ENCODE measurements at places on chromosomes 6 and 20.

GRCh38 chr6:64553249-64553786 lies 917.7 kb downstream of the PHF3 start:
- no peak for DNase-seq

GRCh38 chr20:62120990-62121775 lies 1.1 kb upstream of the LSM14B start:
- DNase-seq, result no peak

DNA sequence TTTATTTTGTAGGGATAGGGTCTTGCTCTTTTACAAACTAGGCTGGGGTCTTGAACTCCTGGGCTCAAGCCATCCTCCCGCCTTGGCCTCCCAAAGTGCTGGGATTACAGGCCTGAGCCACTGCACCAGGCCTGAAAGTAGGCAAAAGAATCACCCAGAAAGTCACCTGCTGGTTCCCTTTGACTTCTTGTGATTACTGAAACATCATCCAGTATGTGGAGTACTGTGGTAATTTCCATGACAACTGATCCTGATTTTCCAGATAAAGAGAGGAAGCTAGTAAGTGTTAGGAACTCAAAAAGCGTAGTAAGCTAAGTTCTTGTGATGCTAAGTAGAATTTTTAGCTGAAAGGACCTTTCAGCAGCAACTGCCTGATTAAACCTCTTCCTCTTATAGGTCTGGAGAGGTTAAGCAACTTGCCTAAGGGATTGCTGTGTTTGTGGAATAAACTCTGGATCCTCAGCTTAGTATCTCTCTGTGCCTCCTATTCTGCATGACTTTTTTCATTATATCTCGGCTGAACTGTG lies 16.8 kb downstream of the RALY start:
- DNase-seq, result no peak

DNA sequence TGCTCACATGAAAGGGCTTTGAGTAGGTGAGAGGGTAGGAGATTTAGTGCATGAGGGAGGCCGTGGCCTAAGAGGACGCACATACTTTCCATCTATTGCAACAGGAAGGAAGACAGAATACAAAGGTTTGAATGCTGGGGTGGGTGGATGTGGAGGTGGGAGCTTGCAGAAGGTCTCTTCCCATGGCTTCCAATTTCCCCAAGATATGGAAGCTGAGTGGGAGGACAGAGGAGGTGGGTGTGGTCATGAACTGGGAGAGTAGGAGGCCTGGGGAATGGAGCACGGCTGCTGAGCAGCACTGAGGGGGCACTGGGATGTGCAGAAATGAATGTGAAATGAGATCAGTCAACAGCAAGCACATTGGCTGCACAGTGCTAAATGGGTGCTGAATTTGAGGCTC lies 70.3 kb downstream of the SCML4 start:
- no peak for DNase-seq

- no peak for DNase-seq
Measured at GRCh38 chr20:10200330-10200729, 18.3 kb upstream of the SNAP25 start.

GRCh38 chr6:14243597-14243996 lies 126.0 kb downstream of the CD83 start:
- DNase-seq, result no peak

DNA sequence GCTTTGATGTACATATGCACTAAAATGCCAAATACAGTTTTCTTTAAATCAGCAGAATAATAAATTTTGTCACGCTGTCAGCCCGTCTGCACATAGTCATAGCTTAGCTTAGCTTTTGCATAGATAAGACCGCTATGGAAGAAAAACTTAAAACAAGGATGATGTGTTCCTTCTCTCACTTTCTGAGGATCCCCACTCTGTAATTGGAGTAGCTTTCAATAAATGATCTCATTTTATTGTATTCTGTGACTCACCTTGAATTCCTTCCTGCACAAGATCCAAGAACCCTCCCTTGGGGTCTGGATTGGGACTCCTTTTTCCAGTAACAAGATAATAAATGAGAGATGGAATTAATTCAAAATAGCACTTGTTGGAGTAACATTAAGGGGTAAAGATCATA lies 186.2 kb downstream of the CDH26 start:
- no peak for DNase-seq

GRCh38 chr6:164359441-164359840 lies 944.9 kb downstream of the QKI start:
- DNase-seq, result no peak

GRCh38 chr6:152378169-152378568 lies 259.0 kb downstream of the SYNE1 start:
- DNase-seq, result no peak

DNA sequence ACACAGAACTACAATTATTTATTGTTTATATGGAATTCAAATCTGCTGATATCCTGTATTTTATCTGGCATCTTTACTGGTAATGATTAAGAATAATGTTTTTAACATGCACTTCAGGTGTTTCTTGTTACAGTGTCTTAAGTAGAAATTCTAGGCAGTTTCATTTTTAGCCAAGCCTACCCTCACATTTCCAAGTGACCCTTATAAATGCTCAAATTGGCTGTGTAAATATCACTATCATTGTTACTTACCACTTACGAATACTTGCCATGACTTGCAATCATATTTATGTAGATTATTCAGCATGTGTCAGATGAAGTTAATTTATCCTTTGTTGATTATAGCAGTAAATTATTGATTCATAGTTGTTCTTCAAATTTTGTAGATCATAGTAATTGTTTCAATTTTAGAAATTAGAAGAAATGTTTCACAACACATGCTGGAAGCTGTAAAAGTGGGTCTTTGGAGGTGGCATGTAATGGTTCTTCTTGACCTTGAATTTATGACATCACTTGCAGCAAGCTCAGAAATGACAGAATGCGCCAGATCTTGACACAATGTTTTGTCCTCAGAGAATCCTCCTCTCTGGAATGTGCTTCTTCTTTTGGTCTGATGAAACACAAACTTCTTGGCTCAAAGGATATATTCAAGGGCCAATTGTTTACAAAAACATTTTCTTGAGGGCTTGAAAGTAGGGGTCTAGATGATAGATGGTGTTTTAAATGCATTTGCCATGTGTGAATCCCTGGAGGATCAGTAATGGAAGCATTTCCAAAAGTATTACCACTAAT lies 471.8 kb downstream of the COL12A1 start:
- no peak for DNase-seq

DNA sequence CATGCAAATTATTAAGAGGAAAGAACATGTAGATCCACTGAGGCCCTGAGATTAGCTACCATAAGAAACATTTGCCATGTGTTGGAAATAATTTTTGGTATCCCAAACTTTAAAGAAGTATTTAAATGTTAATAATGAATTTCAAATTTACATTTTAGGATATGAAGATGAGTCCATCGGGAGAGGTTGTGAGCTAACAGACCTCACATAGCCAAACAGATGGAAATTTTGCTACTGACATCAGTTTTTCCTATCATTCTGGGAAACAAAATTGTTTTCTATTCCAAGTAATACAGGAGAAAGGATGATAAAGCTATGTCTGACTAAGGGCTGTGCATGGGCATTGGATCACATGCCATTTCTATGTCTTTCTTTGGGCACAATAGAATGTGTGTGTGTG lies 809.6 kb downstream of the TENT5A start:
- DNase-seq, result no peak

DNA sequence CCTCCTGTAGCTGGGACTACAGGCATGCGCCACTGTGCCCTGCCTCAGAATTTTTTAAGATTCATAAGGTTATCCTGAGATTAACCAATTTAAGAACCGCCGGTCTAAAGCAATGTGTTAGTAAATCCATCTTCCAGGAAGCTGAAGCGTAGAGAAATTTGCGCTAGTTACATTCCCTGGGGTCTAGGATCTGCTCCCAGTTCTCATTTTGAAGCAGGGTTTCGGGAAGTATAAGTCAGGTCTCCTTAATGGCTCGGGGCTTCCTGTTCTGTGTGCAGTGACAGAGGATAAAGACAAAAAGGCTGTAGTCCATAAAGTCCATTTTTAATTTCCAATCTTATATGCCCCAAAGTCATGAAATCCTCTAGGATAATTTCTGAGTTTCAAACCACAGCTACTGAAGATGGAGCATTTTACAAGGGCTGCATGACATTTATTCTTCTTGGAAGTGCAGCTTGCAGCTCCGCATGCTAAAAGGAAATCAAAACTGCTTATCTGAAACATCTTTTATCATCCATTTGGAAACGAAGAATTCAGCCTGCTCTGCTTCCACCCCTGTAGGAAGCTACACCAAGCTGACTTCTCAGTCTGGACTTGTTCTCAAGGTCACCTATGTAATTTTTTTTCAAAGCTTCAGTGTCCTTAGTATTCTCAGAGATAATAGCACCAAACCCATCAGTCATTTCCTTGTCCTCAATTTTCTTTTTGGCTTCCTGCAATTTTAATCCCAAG lies 326.1 kb downstream of the PRL start:
- no peak for DNase-seq

- DNase-seq, result no peak
Measured at GRCh38 chr20:16616317-16616716, 43.1 kb upstream of the KIF16B start.

GRCh38 chr6:39440039-39440426 lies 117.5 kb upstream of the KCNK16 start:
- DNase-seq, result no peak

- peak; percentile 48 for DNase-seq
Measured at GRCh38 chr20:19995220-19995863, 21.8 kb upstream of the NAA20 start.

DNA sequence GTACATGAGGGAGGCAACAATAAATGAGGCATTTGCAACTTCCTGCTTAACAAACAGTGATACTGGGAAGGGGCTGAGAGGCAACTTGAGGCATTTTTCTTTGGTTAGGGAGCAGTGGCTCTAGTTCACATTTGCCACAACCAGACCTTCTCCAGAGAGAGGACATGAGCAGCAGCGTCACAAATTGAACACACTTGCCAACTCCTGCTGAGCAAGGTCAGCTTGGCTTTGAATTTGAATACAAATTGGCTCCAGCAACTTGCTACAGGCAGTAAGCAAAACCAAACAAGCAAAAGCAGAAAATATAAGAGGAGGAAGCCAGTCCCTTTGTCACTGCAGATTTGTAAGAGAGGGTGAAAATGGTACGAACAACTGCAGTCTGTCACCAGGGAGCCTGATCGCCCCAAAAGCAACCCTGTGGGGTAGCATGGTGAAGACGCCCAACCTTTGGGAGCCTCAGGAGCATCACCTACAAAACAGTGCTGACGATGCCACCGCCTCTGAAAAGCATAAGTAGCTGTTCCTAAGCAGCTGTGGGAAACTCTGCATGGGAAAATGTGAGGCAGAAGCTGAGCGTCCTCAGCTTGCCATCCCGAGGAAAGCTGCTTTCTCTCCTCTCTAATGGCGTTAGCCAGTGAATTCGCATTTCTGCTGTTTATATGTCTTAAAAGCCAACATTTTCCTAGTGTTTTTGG lies 378.7 kb downstream of the RNGTT start:
- no peak for DNase-seq

- no peak for DNase-seq
Measured at GRCh38 chr20:13396826-13397225, 175.8 kb downstream of the ISM1 start.

DNA sequence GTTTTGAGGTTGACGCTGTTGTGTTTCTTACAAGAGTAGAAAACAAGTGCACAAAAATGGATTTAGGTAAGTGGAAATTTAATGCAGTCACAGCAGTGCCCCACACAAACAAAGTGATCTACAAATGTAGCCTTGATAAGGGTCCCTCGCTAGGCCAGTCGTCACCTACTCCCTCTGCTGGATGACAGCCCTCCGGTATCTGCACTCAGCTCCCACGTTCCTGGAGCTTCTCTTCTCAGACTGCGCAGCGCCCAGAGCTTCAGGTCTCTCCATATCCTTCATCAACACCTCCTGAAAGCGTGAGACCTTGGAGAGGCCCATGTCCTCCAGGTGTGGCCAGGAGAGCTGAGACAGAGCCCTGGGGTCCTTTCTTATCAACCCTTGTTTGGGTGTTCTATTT lies 58.3 kb upstream of the MAP3K4 start:
- DNase-seq, result no peak

- DNase-seq, result peak; percentile 66
Measured at GRCh38 chr6:107064579-107065065, 36.6 kb downstream of the MTRES1 start.

- no peak for DNase-seq
Measured at GRCh38 chr6:134529921-134530320, 212.0 kb upstream of the SGK1 start.

GRCh38 chr20:57205606-57206219 lies 60.7 kb downstream of the BMP7 start:
- no peak for DNase-seq

DNA sequence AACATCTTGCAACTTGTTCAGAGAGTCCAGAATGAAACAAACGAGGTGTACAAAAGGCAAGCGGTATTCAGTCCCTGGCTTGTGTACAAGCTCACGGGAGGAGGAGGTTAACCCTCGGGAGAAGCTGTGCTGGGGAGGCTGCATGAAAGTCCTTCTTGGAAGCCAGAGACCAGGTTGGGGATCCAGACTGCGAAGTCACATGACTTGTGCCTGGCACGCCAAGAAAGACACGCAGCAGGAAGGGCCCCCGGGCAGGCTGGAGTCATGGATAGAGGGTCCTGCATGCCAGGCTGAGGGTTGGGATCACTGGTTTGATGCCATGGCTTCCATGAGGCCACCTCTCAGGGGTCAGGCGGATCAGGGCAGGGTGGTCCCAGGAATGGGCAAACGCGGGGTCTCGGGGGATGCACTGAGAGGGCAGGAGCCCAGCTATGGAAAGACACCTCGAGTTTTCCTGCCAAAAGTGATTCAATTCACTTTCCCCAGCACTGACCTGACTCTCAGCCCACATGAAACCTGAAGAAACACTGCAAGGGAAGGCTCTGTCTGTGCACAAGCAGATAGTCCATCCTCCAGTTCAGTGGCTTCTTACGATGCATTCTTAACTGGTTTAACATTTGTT lies 79.4 kb downstream of the DLL1 start:
- DNase-seq, result no peak

GRCh38 chr6:142811923-142812322 lies 133.1 kb downstream of the HIVEP2 start:
- DNase-seq, result no peak

DNA sequence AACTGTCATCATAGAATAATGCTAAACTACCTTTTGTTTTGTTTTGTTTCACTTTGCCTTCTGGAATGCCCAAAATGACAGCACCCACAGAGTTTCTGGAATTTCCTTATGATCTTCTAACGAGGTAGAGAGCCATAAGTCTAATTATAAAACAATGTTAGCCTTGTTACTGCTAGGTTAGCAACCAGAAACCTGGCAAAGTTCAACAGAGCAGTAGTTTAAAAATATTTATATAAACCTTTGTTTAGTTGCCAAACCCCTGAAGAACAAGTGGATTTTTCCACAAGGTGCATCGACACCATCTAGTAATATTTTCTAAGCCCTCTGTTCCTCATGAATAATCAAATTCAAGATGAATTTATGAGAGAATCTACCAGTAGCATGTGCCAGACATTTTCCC lies 27.6 kb upstream of the IPCEF1 start:
- no peak for DNase-seq

DNA sequence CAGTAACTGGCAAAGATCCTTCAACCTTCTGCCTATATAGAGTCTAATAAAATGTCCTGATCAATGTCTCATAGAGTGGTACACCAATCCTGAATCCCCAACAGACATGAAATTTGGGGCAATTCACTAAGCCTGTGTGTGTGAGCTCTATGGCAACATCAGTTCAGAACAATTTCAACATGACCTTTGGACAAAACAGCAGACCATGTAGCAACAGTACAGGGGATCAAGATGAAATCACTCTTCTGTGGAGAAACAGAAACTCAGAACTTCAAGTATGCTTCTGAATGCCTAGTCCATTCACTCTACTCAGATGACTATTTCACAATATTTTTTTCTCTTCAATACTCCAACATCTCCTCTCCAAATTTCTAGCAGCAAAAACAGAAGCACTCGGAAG lies 49.1 kb upstream of the OPRM1 start:
- no peak for DNase-seq

- no peak for DNase-seq
Measured at GRCh38 chr6:140108167-140108566, 733.7 kb upstream of the CITED2 start.

All from activated CD8-positive, alpha-beta T cell treated with anti-CD3 and anti-CD28 coated beads for 36 hours (primary cell).